ENCODE measurements at places on chromosomes 7 and 10.

GRCh38 chr7:72176875-72177274 is 235.3 kb downstream of the CALN1 start:
- no peak for DNase-seq

- no peak for DNase-seq
These were observed 18.9 kb upstream of the FFAR4 start for GRCh38 chr10:93547522-93547921.

- DNase-seq, result no peak
These were observed 631 bp downstream of the HPS6 start for GRCh38 chr10:102065561-102066398.

DNA sequence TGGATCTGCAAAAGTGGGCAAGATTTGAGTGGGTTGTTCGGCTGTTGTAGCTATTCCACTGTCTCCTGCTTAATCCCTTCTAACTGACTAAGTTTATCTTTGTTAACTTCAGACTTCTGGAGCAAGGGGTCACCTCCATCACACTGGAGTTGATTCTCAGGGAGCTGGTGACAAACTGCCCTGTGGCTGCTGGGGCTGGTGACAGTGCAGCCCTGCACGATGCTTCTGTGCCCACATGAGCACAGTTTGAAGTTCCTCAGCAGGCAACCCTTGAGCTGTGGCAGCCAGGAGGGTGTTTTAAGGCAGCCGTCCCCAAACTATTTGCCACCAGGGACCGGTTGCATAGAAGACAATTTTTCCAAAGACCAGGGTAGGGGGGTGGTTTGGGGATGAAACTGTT is 40.5 kb downstream of the ADRB1 start:
- no peak for DNase-seq

GRCh38 chr10:28841625-28842024 is 164.3 kb downstream of the BAMBI start:
- no peak for DNase-seq

- no peak for DNase-seq
These were observed 368.4 kb upstream of the ZMIZ1 start for GRCh38 chr10:78700413-78700812.

- DNase-seq, result no peak
These were observed 13.7 kb upstream of the MACROH2A2 start for GRCh38 chr10:70038923-70039322.

- DNase-seq, result no peak
These were observed 256.6 kb upstream of the SEMA3C start for GRCh38 chr7:81175275-81175940.

- peak; percentile 74 for DNase-seq
These were observed 22.6 kb downstream of the PDIA4 start for GRCh38 chr7:149005427-149006344.

- no peak for DNase-seq
These were observed 431.2 kb upstream of the C7orf33 start for GRCh38 chr7:148159331-148159730.

DNA sequence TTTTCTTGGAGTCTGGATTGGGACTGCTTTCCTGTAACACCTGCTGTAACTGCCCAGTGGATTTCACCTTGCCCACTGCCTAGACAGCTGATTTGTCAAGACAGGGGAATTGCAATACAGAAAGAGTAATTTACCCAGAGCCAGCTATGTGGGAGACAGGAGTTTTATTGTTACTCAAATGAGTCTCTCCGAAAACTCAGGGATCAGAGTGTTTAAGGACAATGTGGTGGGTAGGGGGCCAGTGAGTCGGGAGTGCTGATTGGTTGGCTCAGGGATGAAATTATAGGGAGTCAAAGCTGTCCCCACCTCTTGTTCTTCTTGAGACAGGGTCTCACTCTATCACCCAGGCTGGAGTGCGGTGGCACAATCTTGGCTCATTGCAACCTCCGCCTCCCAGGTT is 25.2 kb upstream of the BNIP3 start:
- no peak for DNase-seq

DNA sequence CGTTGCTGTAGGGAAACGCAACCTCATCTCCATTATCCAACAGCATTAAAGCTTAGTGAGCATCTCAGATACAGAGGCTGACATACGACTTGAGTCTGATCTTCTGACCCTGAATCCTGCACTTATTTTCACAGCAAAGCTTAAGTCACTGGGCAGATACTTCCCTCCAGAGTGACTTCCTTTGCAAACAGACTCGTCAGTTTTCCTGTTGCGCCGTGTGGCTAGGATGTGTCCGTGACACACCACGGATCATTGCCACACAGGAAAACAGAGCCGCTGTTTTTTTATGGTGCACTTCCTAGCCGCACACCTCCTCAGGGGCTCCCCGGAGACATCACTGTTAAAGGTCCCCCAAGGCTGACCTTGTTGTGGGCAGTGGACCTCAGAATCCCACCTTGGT is 94.9 kb upstream of the MKI67 start:
- DNase-seq, result no peak

DNA sequence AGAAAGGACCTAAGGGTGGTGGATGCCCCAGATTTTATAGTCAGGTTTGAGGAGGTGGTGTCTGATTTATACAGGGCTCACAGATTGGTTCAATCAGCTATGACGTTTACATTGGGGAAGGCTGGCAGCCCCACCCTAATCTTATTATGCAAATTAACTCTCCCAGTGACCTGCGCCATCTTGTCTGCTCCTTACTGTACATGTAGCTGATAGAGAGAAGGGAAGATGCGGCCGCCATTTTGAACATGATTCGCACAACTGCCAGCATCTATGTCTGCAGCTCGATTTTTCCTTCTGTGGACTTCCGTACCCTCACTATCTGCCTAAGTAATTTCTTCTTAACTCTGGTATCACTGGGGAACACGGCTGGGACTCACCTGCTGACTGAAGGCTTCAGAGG is 619.0 kb upstream of the DPP6 start:
- no peak for DNase-seq

GRCh38 chr7:3165681-3166580 is 122.3 kb upstream of the CARD11 start:
- DNase-seq, result no peak

GRCh38 chr7:41705109-41705901 is 2.4 kb upstream of the INHBA start:
- no peak for DNase-seq

DNA sequence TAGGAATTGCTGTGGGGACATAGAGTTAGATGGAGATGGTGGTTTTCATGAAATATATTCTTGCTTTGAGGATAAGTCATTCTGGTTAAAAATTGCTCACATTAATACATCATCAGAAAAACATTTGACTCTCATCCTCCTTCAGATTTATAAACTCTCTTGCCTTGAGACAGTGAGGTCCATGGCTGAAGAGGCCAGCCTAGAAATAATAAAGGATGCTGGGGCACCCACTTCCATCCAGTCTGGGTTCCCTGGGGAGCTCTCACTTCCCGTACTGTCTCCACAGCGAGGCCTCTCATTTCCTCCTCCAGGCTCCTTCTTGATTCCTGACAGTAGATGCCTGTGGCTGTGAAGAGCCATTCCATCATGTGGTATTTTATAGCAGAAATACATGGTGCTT is 73.3 kb upstream of the PRKG1 start:
- DNase-seq, result no peak

DNA sequence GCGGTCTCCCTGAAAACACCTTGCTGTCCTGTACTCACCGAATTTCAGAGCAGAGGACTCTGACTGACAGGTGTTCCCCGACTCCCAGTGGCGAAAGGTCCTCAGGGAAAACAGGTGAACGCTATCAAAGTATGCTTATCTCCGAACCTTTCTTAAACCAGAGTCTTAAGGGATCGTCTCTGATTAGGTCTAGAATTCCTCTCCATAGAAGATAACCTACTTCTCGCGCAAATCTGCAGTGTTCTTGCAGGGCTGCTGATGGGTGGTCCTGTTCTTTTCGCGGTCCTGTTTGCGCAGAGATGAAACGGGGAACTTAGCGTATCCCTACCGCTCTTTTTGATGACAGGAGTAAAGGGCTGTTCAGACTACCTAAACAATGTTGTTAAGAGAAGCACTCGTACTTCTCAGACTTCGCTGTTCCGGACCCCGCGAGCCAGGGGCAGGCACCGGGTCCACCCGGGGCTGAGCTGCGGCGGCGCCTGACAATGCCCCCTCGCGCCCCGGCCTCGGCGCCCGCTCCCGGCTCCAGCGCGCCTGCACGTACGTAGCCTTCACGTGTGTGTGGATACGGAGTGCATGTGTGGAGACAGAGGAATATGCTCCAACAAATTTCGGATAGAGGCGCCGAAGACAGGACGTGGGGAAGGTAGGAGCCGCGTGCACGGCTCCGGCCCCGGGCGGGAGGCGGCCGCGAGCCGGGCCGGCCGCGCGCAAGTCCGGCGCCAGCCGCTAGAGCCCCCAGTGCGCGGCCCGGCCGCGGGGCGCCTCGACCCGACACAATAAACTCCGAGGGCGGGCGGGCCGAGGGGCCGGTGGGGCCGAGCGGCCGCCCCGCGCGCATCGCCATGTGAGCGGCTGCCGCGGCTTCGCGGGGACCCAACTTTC is 766 bp upstream of the ZMYND11 start:
- DNase-seq, result no peak

- no peak for DNase-seq
These were observed 18.3 kb downstream of the HNRNPA2B1 start for GRCh38 chr7:26182283-26182682.

- DNase-seq, result no peak
These were observed 437.5 kb upstream of the MBL2 start for GRCh38 chr10:53209944-53210611.

GRCh38 chr10:74032900-74033655 is 35.2 kb downstream of the VCL start:
- DNase-seq, result no peak

All from iPS DF 6.9 (cell line).